ENCODE measurements at places on chromosomes 13 and 19.

GRCh38 chr19:42488783-42489521 lies 39.3 kb downstream of the CEACAM1 start:
- DNase-seq = peak; percentile 6

DNA sequence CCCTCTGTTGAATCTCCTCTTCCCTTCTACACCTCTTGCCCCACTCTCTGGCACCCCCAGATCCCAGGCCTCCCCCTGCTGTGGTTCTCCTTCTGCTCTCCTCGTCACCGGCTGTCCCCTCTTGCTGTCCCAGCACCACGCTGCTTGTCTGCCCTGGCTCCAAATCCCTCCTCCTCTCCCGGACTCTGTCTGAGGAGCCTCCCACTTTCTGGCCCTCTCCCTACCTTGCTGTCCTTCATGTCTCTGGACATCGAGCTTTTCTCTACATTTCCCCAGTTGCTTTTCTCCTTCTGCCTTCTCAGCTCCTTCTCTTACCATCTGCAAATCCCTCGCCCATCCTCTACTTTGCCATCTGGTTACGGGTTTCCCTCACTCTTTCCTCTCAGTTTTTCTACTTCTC lies 1.2 kb downstream of the ZNF347 start:
- DNase-seq = peak; percentile 7

- no peak for DNase-seq
These were observed 96.8 kb downstream of the RAB20 start for GRCh38 chr13:110464556-110465333.

DNA sequence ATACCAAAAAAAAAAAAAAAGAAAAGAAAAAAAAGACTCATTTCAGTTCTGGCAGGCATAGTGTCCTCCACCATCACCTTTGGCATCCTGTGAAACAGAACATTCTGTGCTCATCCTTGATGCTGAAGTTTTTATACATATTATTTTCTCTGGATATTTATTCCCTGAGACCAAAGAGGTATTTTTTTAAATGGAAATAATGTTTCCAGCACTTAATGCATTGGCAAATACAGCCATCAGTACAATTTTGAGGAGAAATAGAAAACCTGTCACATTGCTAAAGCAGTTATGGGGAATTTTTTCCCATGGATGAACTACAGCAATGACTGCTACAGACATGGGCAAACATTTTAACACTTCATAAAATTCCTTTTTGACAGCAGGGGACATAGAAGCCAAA lies 312.4 kb downstream of the DNAJC15 start:
- no peak for DNase-seq

DNA sequence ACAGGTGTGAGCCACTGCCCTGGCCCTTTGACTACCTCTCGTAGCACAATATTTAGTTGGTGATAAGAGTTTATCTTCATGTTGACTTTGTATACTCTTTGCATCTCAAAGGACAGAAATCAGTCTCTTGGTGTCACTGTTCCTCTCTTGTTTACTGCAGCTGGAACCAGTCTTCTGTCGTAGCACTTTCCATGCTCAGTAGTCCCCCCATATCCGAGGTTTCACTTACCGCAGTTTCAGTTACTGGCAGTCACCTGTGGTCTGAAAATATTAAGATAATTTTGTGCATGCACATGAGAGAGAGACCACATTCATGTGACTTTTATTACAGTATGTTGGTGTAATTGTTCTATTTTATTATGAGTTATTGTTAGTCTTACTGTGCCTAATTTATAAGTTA lies 49.1 kb downstream of the WASF3 start:
- DNase-seq = no peak

GRCh38 chr19:39765091-39766076 lies 13.3 kb upstream of the LEUTX start:
- DNase-seq = peak; percentile 50

- no peak for DNase-seq
These were observed 81.1 kb downstream of the CHST8 start for GRCh38 chr19:33702606-33703437.

GRCh38 chr13:84831666-84832657 lies 949.7 kb upstream of the SLITRK1 start:
- no peak for DNase-seq

DNA sequence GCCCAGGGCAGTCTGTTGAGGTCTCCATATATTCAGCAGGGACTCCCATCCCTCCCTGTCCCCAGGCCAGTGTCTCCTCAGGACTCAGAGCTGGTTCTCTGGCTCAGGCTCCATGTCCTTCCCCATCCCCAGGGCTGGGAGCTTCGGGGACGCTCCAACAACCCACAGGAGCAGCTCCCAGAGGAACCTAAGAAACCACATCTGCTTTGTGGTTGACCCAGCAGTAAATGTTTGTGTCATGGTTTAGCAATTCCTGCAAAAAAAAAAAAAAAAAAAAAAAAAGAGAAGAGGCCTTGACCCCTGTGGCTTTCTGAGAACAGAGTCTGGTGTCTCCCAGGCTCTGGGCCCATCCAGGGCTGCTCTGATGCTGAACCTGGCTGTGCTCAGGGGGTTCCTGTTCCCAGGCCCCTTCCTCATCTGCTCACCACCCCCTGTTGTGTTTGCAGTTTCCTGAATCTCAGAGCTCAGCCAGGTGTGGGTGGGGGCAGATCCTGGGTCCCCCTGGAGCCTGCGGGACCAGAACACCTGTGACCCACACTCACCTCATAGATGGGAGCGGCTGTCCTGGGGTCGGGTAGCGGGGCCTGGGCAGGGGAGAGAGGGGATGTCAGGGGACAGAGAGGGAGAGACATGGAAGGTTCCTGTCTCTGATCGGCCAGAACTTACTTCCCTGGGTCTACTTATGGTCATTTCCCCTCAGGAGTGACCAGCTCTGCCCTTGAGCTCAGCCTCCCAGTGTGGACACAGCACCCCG lies 25.2 kb upstream of the CEACAM1 start:
- DNase-seq = peak; percentile 14

DNA sequence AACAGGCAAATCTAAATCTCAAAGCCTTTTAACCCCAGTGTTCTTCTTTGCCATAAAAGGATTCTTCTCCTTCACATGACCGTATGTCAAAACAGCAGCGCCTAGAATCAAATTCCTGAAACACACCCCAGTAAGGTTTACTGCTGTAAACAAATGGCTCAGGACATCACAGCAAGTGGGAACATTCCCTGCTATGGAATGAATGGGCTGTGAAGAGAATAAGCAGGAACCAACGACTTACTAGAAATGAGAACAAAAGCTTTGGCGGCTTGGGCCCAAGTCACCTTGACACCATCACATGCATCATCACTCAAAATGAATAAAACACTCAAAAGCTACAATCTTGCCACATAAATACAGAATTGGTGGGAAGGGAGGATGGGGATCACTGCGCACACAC lies 80.4 kb upstream of the SPATA13 start:
- no peak for DNase-seq

DNA sequence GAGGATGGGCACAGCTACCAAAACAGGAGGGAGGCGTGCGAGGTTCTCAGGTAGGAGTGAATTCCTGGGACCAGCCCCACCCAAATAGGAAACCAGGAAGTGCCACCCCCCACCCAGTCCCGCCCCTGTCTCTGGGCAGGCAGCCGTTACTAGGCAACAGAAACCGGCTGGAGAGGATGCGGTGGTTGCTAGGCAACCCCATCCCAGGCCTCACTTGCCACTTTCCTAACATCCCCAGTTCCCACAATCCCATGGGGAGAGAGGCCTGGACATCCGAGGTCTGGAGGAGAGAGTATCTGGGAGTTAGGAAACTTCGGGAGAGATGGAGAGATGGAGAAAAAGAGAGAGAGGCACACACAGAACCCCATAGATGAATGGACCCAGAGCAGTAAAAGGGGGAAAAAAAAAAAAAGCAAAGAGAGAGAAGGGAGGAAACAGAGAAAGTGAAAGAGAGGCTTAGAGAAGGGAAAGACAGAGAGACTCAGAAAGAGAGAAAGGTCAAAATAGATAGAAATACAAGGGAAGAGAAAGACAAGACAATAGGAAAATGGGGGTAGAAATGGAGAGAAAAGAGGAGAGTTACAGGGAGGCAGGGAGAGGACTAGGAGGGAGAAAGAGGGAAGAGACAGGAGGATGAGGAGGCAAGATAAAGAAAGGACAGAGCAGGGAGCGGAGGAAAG lies 3.8 kb downstream of the GRIK5 start:
- DNase-seq = peak; percentile 52

- DNase-seq = no peak
These were observed 543 bp downstream of the PSMC4 start for GRCh38 chr19:39971380-39972035.

- DNase-seq = no peak
These were observed 9.1 kb upstream of the VWA8 start for GRCh38 chr13:41970022-41970421.

- no peak for DNase-seq
These were observed 2.6 kb downstream of the MBNL2 start for GRCh38 chr13:97224544-97225300.

DNA sequence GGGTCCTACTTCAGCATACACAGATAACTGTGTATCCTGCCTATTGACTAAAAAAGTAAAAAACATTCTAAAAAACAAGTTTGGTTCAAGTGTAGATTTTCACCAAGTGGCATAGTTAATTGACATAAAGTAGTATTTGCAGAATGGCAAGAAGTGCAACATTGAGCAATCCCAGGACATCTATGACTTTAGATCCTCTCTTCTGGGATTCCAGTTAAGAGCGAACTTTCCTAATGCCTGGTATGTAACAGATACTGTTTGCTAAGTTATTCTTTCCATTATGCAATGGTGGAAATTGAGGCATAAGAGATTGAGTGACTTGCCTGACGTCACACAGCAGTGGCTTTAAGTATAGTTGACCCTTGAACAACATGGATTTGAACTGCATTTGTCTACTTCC lies 96.1 kb downstream of the ZMYM2 start:
- no peak for DNase-seq

- DNase-seq = no peak
These were observed 3.3 kb downstream of the FCER2 start for GRCh38 chr19:7698583-7698982.

DNA sequence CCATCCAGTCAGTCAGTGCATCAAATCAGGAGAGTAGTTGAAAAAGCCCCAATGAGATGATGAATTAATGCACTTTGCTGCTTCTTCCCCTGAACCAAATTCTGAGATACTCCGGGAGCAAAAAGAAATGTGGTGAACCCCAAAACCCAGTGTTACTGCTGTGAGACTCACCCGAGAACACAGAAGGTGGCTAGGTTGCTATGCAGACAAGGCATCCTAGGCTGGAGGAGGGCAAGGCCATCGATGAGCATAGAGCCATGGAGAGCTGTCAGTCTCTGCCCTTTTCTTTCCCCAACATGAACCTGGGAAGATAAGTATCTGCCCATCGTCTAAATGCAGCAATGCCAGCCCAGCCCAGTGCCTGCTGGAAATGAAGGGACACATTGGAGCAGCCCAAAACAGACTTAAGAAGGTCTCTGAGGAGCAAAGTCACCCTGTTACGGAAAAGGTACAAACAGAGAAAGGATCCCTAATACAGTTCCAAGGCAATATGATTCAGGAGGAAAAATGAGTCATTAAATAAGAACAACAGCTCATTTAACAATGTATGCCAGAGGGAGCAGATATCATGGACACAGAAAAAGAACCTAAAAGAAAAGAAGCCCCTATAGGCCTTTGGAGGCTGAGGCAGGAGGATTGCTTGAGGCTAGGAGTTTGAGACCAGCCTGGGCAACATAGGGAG lies 272.0 kb downstream of the FOXO1 start:
- no peak for DNase-seq

DNA sequence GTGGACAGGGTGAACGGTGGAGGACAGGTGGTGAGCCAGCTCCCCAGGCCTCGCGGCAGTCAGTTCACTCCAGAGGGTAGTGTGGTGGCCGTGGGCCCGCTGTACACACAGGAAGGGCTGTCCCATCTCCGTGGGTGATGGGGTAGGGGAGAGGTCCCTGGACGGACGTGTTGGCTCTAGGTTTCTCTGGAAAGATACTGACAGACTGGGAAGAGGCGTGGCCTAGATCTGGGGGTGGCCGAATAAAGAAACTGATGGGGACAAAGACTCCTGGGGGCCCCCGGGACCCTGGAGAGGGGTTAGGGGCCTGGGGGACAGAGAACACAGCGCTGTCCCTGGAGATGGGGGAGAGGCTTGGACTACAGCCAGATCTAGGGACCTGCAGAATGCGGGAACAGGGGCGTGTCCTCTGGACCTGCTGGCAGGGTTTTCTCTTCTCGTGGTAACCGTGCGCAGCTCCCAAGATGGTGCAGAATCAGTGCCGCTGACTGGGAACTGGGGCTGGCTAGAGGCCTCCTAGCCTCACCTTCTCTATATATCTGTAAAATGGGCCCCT lies 4.0 kb upstream of the PRAM1 start:
- no peak for DNase-seq

DNA sequence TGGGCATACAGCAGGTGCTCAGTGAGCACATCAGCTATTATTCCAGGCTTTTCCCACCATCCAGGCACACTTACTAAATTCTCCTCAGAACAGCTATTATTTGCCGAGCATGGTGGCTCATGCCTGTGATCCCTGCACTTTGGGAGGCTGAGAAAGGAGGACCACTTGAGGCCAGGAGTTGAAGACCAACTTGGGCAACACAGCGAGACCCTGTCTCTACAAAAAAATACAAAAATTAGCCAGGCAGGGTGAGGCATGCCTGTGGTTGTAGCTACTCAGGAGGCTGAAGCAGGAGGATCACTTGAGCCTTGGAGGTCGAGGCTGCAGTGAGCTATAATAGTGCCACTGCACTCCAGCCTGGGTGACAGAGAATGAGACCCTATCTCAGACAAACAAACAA lies 35.4 kb downstream of the PTPRS start:
- DNase-seq = no peak

DNA sequence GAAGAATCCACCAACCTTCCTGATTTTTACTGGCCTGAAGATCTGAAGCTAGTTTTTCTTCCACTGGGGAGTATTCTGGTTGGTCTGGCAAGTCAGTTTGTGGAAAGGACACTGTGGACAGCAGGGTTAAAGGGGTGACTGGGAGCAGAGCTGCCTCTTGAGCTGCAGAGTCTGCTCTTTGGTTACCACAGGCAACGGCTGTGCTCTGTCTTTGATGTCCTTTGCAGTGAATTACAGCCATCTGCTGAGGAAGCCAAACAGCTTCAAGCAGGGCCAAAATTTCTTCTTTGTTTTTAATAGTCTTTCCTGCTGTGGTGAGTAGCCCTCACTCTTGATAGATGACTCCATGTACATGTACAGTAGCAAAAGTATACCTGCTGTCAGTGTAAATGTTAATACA lies 75.7 kb downstream of the ZNF100 start:
- DNase-seq = no peak

DNA sequence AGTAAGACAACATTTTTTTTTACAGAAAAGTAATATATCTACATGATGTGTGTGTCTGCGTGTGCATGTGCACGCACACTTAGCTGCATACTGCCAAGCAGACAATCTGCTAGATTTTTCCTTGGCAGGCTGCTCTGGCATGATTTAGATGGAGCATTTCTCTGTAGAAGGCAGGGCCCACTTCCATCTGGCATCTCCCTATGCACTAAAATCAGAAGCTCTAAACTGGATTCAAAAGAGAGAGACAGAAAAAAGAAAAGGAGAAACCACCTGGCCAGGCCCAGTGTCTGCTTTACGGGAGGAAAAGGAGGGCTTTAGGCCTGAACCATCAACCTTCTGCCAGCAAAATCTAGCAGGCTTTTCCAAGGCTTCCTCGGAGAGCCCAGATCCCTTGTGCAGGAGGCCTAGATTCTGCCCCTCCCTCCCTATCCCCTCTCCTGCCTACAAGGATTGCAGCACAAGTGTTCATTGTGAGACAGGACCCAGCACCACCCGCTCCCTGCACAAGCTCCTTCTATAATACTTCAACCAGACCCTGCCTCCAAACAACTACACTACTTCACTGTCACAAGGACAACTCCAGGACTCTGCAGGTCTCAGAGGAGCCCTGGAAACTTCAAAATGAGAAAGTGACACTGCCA lies 99.3 kb downstream of the DOCK9 start:
- DNase-seq = no peak

GRCh38 chr13:31301119-31301518 lies 101.3 kb downstream of the B3GLCT start:
- DNase-seq = no peak
